Fibroblast of mammary gland (primary cell): ENCODE measurements at places on chromosomes 12 and 14.

- no peak for DNase-seq
These were observed 4.2 kb downstream of the TAMALIN start for GRCh38 chr12:52010692-52011601.

- DNase-seq: no peak
These were observed 29.3 kb downstream of the KICS2 start for GRCh38 chr12:64192644-64193444.

DNA sequence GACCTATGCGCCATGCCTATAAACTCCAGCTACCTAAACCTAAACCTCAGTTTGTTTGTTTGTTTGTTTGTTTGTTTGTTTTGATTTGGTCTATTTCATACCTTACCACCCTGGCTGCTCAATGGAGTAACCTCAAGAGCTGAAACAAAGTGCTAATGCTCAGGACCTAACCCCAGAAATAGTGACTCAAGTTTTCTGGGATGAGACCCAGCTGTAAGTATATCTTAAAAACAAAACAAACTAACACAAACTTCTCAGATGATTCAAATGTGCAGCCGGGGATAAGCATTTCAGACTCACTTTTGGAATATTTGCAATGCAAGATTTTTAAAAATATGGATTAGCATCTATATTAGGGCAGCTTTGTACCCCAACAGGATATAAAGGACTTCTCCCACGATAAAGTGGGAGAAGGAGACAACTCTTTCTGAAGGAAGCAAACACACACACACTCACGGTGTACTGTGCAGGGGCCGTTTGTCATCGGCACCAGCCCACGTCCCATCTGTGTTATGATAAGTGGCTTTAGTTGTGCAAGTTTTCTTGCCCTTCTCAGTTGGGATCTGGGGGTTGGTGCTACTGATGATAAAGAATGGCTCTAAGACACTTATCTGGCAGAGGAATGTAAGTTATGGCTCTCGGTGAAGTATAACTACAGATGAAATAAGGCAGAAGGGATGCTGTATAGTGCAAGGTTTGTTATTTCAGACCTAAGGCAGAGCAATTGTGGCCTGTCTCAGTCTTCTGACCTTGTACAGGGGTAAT lies 516.7 kb upstream of the TMEM132C start:
- no peak for DNase-seq

- no peak for DNase-seq
These were observed 63.2 kb downstream of the KDM5A start for GRCh38 chr12:325906-326305.

DNA sequence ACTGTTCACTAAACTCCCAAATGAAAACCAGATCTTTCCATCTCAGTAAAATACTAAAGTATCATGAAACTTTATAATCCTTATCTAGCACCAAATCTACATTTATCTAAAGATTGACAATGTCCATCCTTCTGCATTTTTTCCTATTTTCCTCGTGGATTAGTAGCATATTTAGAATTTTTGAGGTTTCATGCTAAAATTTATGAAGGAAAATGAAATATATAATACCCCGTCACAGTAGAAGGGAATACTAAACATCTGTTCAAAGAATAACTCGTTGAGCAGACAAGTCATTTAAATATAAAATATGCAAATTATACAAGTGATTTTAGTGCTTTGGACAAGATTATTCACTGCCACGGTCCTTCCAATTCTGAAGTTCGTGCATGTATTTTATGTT lies 122.7 kb upstream of the SLCO1C1 start:
- no peak for DNase-seq

- DNase-seq: no peak
These were observed 1206.5 kb upstream of the FLRT2 start for GRCh38 chr14:84323450-84323849.

GRCh38 chr12:112130441-112130998 lies 5.2 kb downstream of the TRAFD1 start:
- no peak for DNase-seq

- DNase-seq: no peak
These were observed 51.3 kb downstream of the FAM222A start for GRCh38 chr12:109764776-109765445.

GRCh38 chr12:19177754-19178153 lies 48.2 kb downstream of the PLEKHA5 start:
- peak; percentile 46 for DNase-seq

GRCh38 chr14:38336298-38336697 lies 80.4 kb upstream of the CLEC14A start:
- DNase-seq: no peak

- DNase-seq: no peak
These were observed 10.1 kb downstream of the CHST11 start for GRCh38 chr12:104466709-104467345.

DNA sequence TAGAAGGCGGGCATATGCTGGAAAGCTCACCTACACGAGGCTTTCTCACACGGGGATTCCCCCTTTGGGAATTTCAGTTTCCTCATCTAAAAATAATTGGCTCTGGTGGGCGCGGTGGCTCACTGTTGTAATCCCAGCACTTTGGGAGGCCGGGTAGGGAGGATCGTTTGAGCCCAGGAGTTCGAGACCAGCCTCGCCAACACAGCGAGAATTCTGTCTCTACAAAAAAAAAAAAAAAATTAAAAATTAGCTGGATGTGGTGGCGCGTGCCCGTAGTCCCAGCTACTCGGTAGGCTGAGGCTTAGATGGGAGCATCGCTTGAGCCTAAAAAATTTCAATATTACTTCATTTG lies 400 bp upstream of the NDUFA12 start:
- no peak for DNase-seq

- peak; percentile 23 for DNase-seq
These were observed 18.9 kb downstream of the SNRPF start for GRCh38 chr12:95877622-95878021.

DNA sequence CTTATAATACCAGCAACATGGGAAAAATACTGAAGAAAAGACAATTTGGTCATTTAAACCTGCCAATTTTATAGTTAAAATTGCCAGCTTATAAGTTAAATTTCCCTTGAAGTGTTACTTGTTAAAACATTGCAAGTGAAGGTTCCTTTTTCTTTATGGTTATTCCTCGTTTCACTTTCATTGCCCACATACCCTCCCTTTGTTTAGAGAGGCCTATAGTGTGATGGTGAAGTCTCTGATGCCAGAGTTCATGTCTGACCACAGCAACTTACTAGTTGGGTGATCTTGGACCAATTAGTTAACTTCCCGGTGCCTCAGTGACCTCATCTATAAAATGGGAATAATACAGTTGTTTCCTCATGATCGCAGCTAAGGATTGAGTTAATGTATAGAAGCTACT lies 173.5 kb downstream of the ANO6 start:
- no peak for DNase-seq

DNA sequence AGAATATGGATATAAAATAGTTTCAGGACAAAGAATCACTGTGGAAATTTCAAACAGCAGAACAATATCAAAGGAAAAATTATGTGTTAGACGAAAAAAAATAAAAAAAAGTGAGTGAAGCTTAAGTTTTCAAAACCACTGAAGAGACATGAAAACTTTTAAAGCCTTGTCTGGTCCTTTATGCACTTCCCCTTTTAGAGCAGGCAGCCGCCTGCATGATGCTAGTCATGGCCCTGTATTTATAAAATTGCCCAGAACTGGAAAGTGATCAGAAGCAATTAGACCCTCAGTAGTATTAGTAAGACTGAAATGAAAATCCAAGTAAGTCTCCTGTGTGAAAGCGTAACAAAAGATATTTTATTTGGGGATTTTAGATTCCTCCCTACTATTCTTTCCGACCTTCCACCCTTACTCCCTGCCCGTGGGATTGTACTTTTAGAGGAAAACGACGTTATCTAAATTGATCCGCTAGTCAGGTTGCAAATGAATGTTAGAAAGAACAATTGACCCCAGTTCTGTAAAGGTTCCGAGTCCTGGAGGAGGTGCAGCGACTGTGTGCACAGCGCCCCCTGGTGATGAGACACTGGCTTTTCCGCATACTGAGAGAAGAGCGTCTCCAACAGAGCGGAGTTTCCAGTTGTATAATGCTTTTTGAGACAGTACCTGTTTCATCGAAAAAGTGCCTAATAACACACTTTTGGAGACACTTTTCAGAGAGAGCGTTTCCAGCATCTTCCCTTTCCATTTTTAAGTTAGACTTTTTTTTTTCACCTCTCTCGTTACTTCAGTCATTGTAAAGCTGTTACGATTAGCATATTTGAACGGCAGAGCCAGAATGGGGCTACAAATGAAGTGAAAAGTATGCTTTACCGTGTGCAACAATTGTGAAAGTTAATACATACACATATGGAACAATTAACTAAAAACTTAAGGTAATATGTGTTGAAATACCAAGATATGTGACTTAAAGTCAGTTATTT lies 12.4 kb downstream of the MGST1 start:
- DNase-seq: peak; percentile 73

- no peak for DNase-seq
These were observed 567.7 kb downstream of the LRFN5 start for GRCh38 chr14:42174357-42174756.

GRCh38 chr14:101815994-101816393 lies 54.5 kb downstream of the PPP2R5C start:
- DNase-seq: no peak

- DNase-seq: peak; percentile 95
These were observed 89.6 kb downstream of the DAAM1 start for GRCh38 chr14:59278111-59278510.

GRCh38 chr12:119153477-119154434 lies 25.0 kb upstream of the HSPB8 start:
- peak; percentile 24 for DNase-seq

- no peak for DNase-seq
These were observed 14.0 kb downstream of the PTGR2 start for GRCh38 chr14:73865534-73866113.

GRCh38 chr14:88243946-88244345 lies 79.1 kb downstream of the KCNK10 start:
- DNase-seq: peak; percentile 6

DNA sequence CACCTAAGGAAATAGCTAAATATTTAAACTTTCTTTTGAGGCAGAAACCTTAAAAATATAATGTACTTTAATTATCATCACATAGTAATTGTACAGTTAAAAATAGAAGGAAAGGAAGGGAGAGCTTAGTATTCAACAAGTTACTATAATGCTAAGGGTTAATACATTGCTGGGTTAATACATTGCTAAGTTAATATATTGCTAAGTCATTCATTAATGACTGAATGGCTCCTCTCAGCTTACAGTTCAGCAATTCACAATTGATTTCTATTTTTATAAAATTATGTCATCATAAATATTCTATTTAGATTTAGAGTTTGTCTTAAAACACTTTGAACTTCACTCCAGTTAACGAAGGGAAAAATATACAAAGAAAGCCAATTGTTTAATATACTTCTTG lies 207.9 kb downstream of the BMP4 start:
- DNase-seq: no peak

GRCh38 chr12:80634903-80635302 lies 72.5 kb upstream of the MYF6 start:
- peak; percentile 73 for DNase-seq

DNA sequence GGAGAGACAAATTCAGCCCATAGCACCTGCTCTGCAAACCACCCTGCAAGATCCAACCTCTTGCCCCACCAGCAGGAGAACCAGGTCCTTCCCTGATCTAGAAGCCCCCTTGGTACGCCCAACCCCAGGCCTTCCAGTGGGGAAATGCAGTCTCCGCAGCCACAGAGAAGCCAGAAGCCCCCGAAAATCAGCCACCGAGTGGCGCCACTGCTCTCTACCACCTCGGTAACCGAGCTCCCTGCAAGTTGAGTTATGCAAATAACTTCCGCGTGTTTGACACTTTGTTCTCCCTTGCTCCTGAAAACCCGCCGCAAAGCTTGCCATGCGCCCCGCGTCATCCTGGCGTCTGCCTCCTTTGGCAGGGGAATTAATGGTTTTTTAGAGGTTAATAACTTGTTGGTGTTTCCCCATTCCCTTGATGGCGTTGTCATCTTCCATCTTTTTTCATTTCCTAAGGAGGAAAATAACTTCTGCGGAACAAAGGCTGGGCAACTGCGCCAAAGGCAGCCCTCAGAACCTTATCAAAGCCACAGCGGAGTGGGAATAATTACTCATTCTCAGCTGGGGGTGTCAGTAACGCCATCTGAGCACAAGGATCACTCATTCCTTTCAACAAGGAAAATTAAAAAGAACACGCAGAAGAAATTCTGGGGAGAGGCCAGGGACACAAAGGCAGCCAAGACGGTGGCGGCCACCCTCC lies 60.4 kb downstream of the FZD10 start:
- DNase-seq: no peak

DNA sequence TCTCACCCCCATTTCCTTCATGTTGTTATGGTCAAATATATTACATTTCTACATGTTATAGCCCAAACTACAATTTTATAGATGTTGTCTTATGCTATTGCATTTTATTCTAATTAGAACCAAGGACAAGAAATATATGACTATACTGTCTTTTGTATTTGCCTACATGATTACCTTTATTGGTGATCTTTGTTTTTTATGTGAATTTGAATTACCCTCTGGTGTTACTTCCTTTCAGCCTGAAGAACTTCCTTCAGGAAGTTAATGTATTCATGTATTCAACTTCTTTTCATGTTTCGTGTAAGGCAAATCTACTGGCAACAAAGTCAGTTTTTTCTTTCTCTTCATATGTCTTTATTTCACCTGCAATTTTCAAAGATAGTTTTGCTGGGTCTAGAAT lies 8.7 kb upstream of the B3GNT4 start:
- DNase-seq: no peak

DNA sequence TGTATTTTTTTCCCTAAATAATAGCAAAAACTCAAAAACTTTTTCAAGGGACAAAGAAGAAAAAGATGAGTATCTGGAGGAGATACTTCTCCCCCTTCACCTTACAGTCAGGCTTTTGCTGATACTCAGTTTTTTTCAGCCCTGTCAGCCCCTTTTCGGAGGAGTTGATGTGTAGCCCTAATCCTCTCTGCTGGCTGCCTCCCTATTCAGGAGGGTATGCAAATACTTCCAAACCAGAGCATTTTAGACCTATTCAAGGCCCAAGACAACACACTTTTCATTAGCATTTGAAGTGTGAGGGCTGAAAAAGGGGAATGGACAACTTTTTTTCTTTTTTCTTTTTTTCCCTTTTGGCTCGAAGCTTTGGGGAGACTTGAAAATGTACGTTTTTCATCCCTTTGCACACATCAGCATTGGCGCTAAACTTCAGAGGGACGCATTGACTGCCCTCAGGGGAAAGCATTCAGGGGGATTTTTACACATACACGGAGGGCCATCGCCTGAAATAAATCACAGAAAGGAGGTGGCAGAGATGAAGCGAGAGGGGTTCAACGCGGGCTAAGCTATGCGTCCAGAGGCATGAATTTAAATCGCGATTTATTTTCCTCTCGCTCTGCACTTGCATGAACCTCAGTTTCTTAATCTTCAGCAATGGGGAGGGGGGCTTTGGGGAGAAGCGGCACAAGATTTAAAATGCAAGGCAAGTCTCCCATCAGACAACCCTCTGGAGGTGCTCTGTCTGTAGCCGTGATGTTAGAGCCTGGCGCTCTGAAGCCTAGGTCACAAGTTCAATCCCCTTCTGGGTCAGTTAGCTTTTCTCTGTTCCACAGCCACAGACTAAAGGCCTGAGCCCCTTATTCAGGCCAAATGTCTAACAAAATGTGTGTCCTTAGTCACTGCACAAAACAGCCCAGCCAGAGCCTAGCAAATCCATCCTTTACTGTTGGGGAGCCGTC lies 86.3 kb downstream of the ASCL1 start:
- no peak for DNase-seq

GRCh38 chr12:54258201-54258681 lies 21.7 kb downstream of the CBX5 start:
- no peak for DNase-seq

- peak; percentile 7 for DNase-seq
These were observed 58.9 kb downstream of the GRIP1 start for GRCh38 chr12:66620026-66620425.
